ENCODE measurements at places on chromosomes 4 and X.

DNA sequence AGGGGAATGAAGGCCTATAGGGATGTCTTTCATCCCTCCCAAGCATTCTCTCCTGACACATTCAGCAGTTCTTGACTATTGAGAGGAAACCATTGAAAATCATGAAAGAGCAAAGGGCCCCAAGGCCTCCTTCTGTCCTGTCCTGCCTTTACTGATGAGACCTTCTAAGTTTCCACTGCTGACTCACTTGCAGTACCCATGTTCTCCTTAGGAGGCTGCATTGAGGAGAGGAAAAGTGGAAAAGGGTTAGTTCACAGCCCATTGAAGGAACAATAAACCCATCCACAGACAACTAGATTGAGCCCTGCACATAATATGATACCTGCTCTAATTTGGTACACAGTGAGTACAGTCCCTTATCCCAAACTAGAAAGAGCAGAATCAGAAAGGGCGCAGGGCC, 115.1 kb upstream of the PNPLA4 start:
- DNase-seq = no peak

DNA sequence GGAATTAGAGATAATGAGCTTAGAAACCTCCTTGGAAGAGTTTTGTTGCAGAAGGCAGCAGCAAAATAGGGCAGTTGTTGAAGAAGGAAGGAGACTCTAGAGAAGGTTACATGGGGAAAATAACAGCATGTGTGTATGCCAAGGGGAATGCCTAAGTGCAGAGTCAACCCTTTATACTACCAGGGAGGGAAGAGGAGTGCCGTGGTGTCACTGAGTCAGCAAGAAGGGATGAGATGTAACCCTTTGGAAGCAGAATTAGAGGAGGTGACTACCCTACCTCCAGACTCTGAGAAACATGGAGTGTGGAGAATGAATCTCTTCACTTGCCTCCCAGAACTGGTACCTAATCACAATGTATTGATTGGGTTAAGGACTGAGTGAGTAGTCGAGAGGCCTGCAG, 6.7 kb upstream of the GABRE start:
- no peak for DNase-seq

- DNase-seq = no peak
Measured at GRCh38 chrX:24877854-24878650, 137.7 kb downstream of the ARX start.

- no peak for DNase-seq
Measured at GRCh38 chrX:69493766-69494165, 10.4 kb upstream of the NALF2 start.

DNA sequence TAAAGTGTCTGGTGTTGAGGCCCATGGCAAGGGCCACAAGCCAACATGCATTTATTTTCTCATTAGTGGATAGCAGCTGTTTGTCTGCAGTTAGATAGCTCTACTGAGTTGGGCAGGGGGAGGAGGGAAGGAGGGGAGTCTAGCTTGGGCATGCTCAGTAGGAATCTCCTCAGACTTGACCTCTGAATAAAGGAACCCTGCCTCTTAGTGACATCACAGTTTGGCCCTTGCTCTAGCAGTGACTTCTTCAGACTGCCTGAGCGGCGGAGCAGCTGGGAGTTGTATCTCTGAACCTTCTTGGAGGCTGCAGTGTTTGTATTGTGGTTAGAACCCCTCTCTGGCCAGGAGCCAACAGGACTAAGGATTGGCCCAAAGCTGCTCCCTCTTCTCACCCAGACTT, 57.4 kb downstream of the BCORL1 start:
- DNase-seq = no peak

DNA sequence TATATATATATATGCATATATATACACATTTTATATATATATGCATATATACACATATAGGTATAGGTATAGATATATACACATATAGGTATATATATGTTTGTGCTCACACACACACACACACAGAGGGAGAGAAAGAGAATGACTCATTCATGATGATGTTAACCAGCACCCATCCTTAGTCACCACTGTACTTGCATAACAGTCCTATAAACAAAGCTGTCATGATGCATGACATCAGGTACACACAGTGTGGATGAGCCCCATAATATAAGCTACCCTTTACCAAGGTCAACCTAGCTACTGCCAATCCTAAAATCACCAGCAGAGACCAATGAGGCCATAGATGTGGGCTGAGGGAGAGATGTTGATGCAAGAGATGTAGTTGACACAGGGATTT, 1408.0 kb downstream of the RAPGEF2 start:
- peak; percentile 39 for DNase-seq

DNA sequence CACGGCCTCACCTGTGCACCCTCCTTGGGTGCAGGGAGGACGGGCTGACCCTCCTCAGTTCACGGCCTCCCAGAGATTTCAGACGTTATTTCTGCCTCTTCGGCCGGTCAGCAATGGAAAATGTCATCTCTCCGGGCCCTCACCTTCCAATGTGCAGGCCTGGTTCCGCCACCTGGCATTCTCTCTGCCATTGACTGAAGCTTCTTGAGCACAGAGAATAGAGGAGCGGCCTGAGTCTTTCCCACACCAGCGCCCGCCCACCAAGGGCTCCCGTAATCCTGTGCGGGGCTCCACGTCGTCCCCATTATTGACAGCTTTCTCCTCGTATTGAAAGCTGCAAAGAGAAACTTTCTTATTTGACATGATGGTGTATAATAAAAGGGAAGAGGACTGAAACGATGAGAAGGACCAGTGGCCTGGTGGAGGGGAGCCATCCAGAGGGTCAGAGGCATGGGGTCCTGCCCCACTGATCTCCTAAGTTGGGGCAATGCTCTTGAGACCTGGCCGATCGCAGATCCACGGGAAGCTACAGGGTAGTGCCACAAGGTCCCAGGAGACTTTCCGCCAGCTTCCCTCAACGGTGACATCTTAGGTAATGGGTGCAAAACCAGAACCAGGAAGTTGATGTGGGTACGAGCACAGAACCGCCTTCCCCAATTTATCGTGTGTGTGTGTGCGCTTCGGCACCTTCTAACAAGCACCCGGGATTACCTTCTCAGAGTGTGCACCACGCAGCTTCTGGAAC, 20.6 kb downstream of the HTRA3 start:
- DNase-seq = no peak

DNA sequence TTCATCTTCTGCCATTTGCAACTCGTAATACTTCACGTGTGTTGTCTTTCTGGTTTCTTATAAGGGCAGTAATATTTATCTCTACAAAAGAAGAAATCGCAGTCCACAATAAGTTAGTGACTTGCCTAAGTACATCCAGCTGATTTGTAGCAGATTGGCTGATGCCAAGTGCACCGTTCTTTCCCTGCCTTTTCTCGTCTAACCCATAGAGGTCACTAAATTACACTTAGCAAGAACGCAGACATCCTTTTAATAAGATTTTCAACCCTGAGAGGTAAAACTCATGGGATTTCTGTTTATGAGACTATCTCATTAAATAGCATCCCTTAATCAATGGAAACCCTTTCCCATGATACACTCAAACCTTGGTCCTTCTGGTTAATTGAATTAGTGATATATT, 408.6 kb upstream of the ACTRT1 start:
- no peak for DNase-seq

DNA sequence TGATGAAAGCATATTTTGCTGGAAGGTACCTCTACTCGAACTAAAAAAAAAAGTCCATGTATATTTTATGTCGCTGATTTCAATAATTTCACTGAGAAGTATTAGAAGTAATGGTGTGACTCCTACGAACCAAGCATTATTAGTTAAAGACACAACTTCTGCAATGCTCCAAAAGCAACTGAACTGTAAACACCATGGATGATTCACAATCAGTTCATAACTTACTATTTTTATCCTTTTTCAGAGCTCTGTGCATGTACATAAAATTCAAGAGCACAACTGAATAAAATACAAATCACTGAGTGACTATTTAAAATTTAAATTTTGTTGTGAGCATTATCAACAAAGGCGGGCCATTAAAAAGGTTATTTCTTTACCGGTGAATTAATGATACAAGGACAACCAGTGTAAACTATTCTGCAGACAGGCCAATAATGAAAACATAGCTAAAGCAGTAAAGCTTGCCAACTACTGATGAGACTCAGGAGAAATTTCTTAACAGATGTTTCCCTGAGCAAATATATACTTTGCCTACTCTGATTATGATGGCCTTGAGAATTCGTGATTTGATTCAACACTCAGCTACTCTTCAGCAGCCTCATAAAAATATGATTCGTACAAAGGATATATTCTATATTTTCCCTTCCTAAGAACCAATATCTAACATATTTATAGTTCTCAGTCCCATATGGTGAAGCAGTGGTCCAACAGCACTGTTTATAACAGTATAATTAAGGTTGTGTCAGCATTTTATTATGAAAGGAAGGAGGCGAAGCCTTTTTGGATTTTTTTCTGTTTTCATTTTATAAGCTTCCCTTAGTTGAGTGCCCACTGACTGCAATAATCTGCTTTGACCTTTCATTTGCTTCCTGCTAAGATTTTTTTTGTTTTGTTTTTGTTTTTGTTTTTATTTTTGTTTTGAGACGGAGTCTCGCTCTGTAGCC, 62.8 kb upstream of the NEIL3 start:
- DNase-seq = no peak

GRCh38 chrX:20529301-20529700, 262.6 kb upstream of the RPS6KA3 start:
- no peak for DNase-seq

GRCh38 chrX:38458071-38458470, 103.3 kb upstream of the TSPAN7 start:
- DNase-seq = no peak

DNA sequence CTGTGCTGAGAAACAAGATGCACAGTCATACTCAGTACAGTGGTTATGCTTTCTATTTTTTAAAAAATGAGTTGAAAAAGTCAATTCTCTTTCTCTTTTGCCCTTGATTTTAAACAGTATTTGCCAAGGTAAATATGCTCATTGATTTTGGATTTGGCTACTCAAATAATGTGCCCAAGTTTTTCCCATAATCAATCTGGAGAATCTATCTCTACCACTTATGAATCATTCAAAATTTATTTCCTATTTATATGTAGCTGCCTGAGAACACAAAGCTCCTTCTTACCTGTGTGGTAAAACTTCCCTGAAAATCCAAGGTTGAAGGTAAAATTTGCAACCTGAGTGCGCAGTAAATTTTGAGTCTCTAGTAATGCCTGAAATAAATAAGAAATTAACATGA, 136.5 kb downstream of the NDST4 start:
- no peak for DNase-seq

DNA sequence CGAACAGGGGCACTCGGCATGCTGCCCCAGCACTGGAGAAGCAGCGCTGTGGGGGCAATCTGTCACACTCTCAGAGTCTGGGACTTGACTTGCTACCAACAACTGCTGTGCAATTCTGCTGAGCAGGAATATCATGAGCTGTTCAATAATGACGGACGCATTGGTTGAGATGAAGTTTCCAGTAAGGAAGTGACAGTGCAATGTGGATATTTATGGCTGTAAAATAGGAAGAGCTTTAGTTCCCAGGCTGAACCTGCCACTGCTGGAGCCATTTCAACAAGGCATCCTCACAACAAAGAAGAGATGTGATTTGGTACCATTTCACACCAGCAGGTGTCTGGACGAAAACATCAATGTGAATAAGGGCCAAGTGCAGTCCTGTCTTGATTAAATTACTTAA, 24.2 kb downstream of the CHST7 start:
- no peak for DNase-seq

GRCh38 chr4:178958725-178959440, 1516.6 kb upstream of the AGA start:
- DNase-seq = no peak

- peak; percentile 77 for DNase-seq
Measured at GRCh38 chr4:176778063-176778462, 14.7 kb downstream of the VEGFC start.

DNA sequence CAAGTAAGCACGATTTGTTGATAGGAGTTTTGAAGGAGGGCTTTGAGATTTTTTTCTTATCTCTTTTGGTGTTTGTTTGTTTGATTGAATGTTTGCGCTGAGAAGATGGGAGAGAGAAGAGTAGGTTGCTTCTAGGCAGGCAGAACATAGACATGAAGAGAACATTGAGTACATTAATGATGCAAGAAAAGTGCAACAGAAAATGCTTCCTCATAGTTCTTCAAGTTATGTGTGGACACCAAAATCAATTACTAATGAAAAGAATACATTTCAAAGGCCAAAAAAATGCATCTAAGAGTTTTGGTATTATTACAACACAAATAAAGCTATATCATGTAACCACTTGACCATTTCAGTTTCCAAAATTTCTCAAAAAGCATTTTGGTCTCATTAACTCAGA, 191.0 kb upstream of the PPARGC1A start:
- DNase-seq = no peak

- DNase-seq = peak; percentile 91
Measured at GRCh38 chrX:38800981-38801845, at the start of gene MID1IP1. TSS of gene MID1IP1 (plus strand) at chrX:38801459. CDS start at chrX:38804947, 3,488 bp downstream.

GRCh38 chr4:68250151-68250930, 4.8 kb upstream of the TMPRSS11B start:
- DNase-seq = no peak

DNA sequence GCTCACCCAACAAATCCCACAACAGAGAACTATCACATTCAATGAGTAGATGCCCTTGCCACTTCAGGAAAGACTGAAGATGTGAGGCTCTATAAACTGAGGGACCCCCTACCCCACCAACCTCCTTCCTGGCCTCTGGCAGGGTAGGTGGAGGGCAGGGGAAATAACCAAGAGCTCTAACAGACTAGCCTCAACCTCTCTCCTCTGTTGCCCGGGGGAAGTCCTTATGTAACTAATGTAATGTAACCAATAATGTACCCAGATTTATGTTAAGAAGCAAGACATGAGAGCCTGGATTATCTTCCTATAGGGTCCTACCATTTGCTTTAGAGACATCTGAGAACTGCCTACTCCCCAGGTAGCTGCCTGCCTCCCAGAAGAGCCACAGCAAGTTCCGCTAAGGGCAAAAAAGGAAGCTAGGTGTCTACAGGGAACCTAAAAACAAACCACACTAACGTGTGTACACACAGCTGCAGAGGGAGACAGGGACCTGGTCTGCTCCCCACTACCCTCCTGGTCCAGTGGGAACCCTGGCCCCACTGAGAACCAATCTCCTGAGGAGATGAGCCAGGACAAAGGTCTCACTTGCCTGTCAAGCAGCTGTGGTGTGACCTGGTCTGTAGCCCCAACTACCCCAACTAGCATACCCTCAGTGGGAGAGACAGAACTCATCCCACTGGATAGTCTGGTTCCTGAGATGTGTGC, 17.7 kb downstream of the OTUD5 start:
- DNase-seq = no peak

DNA sequence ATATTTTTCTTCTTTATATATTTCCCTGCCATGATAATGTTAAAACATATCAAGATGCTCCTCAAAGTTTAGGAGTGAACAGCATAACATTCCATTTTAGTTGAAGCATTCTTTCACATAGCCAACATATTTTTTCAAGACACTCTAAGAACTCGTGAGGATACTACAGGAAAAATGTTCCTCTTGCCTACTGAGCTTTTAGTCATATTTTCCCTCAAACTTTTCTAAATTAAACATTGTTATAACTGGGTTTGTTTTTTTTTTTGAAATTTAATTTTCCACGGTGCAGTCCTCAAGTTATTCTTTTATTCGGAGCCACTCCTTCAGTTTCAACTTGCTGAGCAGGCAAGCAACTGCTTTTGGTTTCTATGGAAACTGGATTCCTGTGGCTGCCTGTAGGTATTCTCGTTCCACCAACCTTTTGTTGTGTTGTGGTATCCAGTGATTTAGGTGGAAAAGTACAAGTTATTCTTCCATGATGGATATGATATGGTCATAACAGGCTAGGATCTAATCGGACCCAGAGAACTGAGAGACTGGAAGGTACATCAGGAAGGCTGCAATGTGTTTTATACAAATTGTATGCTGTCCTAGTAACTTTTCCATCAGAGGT, 248.0 kb downstream of the TRIML1 start:
- peak; percentile 63 for DNase-seq

GRCh38 chr4:46856333-46856732, 52.7 kb downstream of the COX7B2 start:
- DNase-seq = no peak

GRCh38 chr4:127012549-127012948, 620.2 kb upstream of the INTU start:
- no peak for DNase-seq

Data from brain microvascular endothelial cell (primary cell).